Pons (tissue), 1 donor: ENCODE measurements at places on chromosomes 3 and 15.

DNA sequence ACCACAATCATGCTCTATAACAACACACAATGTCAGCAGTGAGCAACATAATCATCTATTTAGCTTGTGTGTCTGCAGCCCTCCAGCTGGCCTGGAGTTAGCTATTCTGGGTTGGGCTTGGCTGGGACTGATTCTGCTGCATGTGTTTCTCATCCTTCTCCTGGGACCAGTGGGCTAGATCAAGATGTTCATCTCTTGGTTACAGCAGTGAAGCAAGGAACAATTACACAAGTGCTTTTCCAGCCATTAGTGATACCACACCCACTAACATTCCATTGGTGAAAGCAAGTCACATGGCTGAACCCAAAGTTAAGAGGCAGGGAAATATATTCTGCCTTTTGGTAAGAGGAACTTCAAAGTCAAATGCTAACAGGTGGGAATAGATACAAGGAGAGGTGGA lies 14.6 kb downstream of the NUDT16 start:
- DNase-seq = no peak

DNA sequence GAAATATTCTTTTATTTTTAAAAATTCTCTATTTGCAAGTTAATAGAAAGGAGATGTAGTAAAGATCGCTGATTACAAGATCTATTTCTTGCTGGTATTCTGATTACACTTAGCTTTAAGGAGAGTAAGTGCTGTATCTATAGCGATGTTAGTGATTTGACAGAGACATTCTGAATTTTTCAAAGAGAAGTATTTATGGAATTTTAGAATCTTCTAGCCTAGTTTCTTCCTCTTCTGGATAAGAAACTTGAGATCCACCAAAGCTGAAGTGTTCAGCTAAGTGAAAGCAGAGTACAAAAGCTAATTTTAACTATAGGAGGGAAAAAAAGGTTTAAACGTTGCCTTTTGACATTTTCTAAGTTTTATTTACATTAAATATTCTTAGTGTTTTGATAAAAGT lies 72.1 kb upstream of the RARB start:
- DNase-seq = no peak

GRCh38 chr3:133191818-133192217 lies 153.6 kb downstream of the TMEM108 start:
- DNase-seq = no peak

DNA sequence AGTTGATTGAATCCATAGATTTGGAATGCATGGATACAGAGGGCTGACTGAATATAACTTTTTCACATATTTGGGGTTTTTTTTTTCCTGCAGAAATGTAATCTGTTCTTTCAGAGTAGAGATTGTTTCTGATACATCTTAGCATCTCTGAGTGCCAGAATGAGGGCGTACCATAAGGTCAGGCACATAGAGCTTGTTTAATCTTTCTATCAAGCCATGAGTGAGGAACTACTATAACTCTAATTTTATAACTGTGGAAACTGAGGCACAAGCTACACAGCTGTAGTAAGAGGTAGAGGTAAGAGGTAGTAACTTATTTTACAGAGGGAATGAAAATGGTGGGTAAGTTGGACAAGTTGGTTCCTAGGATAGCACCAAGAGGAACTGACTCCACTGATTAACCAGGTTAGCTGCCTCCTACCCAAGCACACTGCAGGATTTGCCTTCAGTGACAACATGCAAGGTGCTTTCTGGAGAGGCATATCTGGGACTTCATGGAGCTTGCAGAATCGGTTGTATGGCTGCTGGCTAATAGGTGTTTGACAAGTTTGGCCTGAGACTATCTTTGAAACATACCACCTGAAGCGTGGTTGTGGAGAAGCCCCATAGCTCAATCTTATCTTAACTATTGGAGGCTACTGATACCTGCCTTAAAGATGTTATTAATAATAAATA lies 23.5 kb upstream of the HACD2 start:
- DNase-seq = no peak
